ENCODE measurements at places on chromosomes 4 and X.

GRCh38 chr4:39255871-39256270 is 73.5 kb downstream of the WDR19 start:
- H3K4me3 ChIP-seq, result no peak overlapping the region
- DNase-seq, result peak; percentile 6
- peaks cover 3% of the 10 kb centered on the region for H3K4me1 ChIP-seq
- no peaks in the 10 kb centered on the region for H3K27me3 ChIP-seq
- H3K36me3 ChIP-seq, result no peaks in the 10 kb centered on the region
- no peak overlapping the region for H3K27ac ChIP-seq

DNA sequence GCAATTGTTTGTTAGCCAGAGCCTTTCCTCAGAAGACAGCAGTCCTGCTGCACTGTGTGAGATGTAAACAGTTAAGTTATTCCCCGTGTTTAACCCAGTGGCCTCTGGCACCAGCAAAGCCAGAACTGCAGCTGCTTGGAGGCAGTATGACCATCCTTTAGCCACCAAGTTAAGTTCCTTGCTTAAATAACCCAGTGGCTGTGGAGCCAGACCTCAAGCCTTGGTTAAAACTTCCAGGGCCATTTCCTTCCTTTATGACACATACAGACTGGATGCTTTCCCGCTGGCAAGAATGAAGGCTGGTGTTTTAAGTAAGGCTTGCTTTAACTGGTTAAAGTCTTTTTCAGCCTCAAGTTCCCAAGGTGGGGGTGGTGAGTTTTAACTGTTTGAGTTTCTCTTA is 379.8 kb downstream of the DCAF12L2 start:
- DNase-seq, result no peak
- no peaks in the 10 kb centered on the region for H3K27me3 ChIP-seq
- no peaks in the 10 kb centered on the region for H3K36me3 ChIP-seq
- H3K27ac ChIP-seq, result no peak overlapping the region
- no peak overlapping the region for H3K4me3 ChIP-seq
- no peaks in the 10 kb centered on the region for H3K4me1 ChIP-seq

DNA sequence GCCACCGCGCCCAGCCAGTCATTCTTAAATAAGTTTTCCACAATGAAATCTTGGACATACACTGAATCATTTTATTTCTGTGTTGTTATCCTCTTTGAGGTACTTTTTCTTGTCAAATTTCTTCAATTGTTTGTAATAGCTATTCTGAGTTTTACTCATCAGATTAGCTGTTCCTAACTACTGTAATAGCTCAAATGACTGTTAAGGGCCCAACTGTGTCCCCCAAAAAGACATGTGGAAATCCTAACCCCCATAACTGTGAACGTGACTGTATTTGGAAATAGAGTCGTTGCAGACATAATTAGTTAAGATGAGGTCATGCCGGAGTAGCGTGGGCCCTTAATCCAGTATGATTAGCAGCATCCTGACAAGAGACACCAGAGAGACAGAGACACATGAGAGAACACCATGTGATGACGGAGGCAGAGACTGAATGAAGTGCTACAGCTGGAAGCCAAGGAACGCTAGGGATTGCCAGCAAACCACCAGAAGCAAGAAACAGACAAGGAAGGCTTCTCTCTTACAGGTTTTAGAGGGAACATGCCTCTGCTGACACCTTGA is 22.9 kb downstream of the ACOT9 start:
- no peaks in the 10 kb centered on the region for H3K4me1 ChIP-seq
- no peaks in the 10 kb centered on the region for H3K27me3 ChIP-seq
- peaks cover 18% of the 10 kb centered on the region for H3K36me3 ChIP-seq
- no peak overlapping the region for H3K27ac ChIP-seq
- no peak for DNase-seq

DNA sequence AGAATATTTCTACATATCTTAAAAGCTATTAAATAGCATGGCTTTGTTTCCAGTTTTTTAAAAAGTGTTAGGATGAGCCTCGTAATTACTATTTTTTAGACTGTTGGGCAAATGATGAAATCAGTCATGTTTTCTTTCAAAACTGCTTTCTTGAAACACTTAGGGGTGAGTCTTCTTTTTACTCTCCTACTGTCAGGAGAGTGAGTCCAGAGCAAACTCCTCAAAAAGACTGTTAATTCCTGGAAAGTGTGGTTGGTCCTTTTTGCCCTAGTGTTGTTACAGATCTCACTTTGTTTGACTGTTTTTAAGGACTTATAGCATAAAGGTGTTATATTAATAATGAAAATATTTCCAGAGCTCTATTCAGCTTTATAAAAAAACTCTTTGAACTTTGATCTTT is 6.3 kb downstream of the GSTCD start:
- H3K36me3 ChIP-seq, result peaks cover 2% of the 10 kb centered on the region
- H3K4me1 ChIP-seq, result no peaks in the 10 kb centered on the region
- no peak overlapping the region for H3K4me3 ChIP-seq

GRCh38 chr4:48603366-48604003 is 113.4 kb downstream of the ZAR1 start:
- DNase-seq, result no peak
- no peaks in the 10 kb centered on the region for H3K36me3 ChIP-seq
- no peaks in the 10 kb centered on the region for H3K4me1 ChIP-seq
- H3K27me3 ChIP-seq, result no peaks in the 10 kb centered on the region
- H3K4me3 ChIP-seq, result no peak overlapping the region
